Right lung (tissue), 10 donors: ENCODE measurements at places on chromosomes 5 and 9. TPM values are rescaled to one million over a fixed set of nuclear protein-coding genes. Genes with fewer than 3 reads are reported as not detected.

Gene CER1
- polyA plus RNA-seq = 0.24 TPM

Gene PCDHB14
- 9.1 TPM for polyA plus RNA-seq

DNA sequence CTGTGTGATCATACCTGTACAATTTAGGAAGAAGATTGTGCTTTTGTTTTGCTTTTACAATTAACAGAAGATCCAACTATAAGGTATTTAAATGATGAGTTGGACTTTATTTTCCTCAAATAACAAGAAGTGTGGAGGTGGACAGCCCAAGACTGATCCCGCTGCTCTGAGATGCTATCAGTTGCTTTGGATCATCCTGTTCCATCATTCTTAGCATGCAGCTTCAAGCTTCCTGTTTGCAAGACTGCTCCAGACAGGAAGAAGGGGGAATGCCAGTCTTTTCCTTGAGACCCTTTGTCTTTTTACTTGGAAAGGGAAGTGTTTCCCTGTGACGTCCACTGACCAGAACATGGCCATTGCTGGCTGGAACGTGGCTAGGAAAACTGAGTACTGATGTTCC is 250.8 kb downstream of the ZSWIM6 start:
- no peak for DNase-seq

DNA sequence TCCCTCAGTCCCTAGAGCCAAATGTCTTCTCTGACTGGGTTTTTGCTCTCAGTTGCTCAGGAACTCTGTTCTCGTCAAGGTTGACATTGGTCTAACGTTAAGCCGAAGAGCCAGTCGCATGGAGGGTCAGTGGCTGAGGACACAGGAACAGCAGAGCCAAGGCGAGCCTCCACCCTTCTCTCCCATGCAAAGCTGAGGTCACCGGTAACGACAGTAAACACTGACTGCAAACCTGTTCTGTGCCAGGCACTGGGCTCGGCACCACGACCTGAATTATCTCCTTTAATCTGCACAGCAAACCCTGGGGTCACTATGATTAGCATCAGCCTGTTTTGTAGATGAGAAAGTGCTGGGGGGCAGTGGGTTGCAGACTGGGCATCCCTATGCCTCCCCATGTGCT is 171.0 kb downstream of the COL23A1 start:
- no peak for DNase-seq

DNA sequence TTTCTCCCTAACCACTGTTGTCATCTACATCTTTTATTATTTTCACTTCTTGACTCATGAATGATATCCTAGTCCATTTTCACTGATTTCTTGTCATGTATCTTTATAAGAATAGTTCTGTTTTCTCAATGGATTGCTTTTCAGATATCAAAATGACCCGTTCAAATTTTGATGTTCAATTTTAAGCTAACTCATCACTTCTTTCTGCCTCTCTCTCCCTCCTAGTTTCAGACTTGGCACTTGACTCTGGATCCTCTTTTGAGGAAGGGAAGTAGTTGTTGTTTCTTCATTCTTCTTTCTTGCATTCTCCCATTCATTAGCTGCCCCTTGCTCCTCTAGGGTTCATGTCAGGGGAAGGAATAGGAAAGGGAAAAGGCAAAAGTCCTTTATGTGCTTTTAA is 23.7 kb downstream of the CSNK1G3 start:
- DNase-seq = no peak

DNA sequence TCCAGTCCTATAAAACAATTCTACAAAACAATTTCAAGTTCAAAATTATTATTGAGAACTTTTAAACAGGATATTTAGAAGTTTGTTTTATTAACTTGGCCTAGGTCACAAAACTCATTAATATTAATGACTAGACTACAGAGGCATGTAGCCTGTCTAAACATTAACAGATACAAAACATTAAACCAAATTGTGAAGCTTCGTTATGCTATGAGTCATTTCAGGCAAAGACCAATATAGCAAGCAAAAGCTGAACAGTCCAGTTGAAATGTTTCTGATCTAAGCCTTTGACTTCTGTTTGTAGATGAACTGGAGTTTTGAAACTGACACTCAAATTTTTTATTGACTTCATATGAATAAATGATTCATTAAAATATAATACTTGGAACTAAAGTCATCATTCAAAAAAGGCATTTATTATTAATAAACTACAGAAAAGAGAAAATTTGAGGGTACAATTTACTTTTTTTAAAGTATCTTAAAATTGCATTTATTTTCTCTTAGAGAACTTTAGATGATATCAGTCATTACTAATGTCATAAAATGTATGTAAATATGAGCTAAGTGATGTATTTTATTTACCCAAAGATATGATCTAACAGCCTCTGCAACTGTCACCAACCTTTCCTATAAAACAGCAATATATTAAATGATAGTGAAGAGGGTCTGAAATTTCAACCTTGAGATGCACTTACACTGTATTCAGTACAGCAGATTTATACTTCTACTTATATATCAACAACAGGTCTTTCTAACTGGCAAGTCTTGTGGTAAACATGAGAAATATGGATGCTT is 188.8 kb downstream of the COMMD10 start:
- DNase-seq = no peak

DNA sequence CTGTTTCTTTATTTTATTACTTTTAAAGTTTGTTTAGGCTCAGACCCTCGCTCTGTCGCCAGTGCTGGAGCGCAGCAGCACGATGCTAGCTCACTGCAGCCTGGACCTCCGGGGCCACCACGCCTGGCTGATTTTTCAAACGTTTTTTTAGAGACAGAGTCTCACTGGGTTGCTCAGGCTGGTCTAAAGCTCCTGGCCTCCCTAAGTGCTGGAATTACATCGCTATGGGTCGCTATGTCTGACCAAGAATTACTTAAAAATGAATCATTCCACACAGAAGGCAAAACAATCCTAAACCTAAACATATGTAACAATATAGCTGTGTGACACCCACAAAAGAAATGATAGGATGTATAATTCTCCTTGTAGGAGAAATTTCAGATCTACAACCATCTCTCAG is 86.9 kb upstream of the SIMC1 start:
- no peak for DNase-seq

- no peak for DNase-seq
Observed at GRCh38 chr9:96621618-96622017, 2.0 kb upstream of the CDC14B start.

- DNase-seq = no peak
Observed at GRCh38 chr9:134061019-134061687, 6.7 kb downstream of the BRD3 start.
